Activated CD4-positive, CD25-positive, alpha-beta regulatory T cell (primary cell): ENCODE measurements at places on chromosomes 7 and 10.
A peak's percentile ranks its signal among the peaks of the same experiment; 100 is the strongest.

GRCh38 chr10:65314253-65314652 lies 1611.6 kb upstream of the LRRTM3 start:
- no peak for DNase-seq

DNA sequence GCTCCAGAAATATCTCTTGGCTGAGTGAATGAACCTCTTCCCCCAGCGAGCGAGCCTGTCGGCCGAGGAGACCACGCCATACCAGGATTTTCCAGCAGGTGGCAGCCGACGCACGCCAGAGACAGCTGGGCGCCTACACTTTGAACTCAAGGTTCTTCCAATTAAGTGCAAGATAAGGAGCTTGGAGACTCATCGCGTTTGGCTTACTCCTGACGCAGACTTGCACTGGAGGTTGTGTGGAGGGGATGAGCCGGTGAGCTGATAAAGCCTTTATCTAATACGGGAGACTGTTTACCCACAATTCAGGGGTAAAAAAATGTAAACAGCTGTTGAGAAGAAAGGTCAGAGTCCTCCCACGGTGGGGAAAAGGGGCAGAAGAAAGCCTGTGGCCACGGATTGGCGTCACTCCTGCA lies 45.9 kb upstream of the EMX2 start:
- DNase-seq, result peak; percentile 36

GRCh38 chr7:131265227-131265626 lies 62.4 kb upstream of the MKLN1 start:
- no peak for DNase-seq

DNA sequence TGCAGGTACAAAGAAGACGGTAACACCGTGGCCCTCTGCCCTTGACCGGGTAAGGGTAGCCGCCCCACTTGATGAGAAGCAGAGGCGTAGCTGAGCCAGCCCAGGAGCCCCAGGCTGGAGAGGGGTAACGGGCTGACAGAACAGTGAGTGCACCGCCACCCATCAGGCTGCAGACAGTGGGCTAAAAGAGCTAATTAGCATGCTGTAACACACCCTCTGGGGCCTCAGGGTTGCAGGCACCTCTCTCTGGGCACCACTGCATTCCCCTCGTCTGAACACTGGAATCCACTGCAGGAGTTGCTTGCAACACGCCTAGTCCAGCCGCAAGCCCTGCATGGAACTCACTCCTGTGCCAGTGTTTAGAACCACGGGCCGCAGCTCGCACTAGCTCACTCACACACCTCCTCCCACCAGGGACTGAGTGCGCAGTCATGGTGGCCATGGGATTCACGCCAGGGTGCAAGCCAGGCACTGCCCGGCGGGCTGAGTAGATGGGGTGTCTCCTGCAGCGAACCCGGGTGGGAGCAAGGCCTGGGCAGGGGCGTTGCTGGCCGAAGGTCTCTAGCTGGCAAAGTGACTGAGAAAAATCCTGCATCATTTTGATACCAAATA lies 36.1 kb downstream of the AGMO start:
- no peak for DNase-seq

GRCh38 chr10:88525371-88526069 lies 57.6 kb downstream of the RNLS start:
- no peak for DNase-seq

- DNase-seq, result no peak
Measured at GRCh38 chr7:134720091-134720935, 59.1 kb upstream of the CALD1 start.
